NCI-H446 treated with DMSO at 0.1 percent for 48 hours (cell line): ENCODE measurements at places on chromosomes 1 and 21.

DNA sequence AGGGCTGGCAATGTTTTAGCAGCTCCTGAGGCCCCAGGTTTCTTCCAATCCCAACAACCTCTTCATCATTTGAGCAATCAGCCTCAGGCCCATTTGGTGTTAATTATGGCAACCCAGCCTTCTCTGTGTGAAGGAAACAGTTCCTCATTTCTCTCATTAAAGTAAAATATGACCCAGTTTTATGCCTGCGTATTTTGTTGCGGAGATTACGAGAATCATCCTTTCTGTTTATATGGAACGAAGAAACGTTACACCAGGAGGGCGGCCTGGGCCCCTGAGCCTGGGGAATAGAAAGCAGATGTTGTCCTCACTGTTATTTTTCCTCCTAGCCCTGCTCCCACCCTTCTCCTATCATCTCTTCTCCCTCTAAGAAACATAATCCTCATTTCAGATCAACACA, 332.2 kb upstream of the USP24 start:
- DNase-seq = no peak

DNA sequence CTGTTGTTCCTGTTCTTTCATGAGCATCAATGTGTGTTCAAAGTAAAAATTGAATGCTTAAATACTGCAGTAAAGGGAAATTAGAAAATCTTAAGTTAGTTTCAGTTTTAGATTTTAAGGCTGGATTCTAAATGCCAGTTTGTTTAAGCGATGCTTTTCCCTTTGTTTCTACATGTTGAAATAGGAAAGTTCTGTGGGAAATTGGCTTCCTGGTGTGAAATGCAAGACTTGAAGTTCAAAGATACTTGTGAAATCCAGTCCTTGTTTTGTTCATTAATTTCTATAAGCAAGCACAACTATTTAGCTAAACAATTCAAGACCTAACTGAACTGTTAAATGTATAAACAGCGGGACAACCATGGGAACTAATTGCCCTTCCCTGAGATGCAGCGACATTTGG, 149.1 kb downstream of the LYPLAL1 start:
- DNase-seq = no peak

DNA sequence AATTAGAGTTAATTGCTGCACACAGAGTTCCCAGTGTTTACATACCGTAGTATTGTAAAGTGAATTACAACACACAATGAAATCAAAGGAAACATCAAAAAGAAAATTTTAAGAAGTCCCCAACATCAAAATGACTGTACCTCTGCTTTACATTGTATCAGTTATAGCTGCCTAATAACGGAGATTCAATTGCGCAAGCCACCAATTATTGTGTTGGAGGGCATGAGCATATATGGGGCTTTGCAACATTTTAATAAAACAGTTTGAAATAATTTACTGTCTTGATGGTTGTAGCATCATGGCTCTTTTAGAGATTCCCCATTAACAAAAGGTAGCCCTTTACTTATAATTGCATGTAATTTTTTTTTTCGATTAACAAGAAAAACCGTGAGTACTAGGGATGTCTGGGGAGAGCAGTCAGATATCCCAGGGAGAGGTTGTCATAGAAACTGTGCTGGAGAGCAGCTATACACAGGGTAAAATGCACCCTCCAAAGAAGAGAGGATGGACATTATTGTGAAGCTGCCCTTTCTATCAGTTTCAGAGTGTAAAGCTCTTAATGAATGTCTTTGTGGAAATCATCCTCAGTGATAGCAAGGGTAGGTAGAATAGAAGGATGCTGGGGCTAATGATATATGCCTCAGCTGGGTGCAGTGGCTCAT, 55.9 kb upstream of the BTG3 start:
- no peak for DNase-seq

- no peak for DNase-seq
These were observed 68.6 kb downstream of the MDM4 start for GRCh38 chr1:204584699-204585372.

- DNase-seq = no peak
These were observed 817.9 kb downstream of the BRINP3 start for GRCh38 chr1:189659731-189660130.

DNA sequence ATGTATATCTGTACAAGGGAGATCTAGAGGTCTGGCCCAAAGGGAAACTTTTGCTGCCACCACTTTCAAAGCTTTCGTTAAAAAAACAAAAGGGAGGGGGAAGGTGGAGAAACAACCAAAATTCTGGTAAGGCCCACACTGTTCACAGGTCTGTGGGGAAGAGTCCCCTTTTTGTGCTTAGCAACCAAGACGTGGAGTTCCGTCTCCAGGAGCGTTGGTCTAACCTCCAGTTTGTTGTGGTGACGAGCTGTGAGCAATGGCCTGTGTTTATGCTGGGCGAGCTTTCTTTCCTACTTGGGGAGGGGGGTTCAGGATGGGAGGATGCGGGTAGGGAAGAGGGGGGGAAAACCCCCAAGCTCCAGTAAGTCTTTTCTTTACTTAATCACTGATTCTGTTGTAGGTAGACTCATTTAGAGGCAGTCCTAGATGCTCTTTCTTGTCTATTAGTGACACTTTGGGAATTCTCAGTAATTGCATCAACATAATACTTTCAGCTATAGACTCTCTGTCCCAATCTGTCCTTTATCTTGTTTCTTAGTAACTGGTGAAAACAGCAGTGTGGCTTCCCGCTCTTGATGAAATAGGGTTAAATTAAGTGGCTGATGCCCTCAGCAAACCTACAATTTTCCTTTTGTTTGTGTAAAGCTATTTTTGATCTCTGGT, 1.5 kb downstream of the HIPK1 start:
- no peak for DNase-seq
